GM19239 (cell line): ENCODE measurements at places on chromosomes 12 and 14.

DNA sequence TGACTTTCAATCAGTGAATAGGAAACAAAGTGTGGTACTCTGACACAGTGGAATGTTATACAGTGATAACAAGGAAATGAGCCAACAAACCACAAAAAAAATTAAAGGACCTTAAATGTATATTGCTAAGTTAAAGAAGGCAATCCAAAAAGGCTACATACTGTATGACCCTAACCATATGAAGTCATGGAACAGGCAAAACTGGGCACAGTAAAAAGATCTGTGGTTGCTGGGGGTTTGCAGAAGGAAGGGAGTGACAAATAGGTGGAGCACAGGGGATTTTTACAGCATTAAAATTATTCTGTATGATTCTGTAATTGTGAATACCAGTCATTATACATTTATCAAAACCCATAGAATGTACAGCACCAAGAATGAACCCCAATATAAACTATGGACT is 112.6 kb downstream of the KCNC2 start:
- DNase-seq, result no peak

GRCh38 chr14:97413022-97413539 is 615.9 kb downstream of the VRK1 start:
- no peak for DNase-seq

DNA sequence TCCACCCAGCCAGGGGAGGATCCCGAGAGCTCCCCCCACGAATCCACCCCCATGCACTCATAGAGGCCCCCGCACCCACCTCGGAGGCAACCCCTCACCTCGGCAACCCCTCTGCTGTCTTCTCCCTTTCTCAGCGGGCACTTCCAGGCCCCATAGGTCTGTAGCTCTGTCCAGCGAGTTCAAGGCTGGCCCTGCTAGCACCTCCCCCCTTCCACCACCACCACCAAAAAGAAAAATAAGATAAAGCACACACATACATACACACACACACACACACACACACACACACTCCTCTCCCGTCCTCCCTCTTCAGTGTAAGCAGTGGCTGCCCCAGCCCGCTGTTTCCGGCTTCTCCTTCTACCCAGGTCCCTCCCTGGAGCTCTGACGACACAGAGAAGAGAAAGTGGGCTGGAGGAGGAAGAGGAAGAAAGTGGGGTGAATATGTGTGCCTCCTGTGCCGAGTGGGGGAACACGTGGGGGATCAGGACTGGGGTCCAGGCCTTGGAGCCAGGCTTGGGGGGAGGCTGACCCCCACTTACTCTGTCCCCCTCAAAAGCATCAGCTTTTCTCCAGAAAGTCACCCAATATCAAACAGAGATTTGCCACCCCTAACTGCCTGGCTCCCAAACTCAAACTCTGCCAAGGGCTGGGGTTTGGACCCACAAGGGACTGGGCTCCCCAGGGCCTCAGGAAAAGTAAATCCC is at the start of gene STAT6:
TSS of gene STAT6 (minus strand) at position 332 of the 704 bp plus-strand sequence. CDS start 3,084 bp downstream, outside the sequence.
- DNase-seq, result peak; percentile 65

DNA sequence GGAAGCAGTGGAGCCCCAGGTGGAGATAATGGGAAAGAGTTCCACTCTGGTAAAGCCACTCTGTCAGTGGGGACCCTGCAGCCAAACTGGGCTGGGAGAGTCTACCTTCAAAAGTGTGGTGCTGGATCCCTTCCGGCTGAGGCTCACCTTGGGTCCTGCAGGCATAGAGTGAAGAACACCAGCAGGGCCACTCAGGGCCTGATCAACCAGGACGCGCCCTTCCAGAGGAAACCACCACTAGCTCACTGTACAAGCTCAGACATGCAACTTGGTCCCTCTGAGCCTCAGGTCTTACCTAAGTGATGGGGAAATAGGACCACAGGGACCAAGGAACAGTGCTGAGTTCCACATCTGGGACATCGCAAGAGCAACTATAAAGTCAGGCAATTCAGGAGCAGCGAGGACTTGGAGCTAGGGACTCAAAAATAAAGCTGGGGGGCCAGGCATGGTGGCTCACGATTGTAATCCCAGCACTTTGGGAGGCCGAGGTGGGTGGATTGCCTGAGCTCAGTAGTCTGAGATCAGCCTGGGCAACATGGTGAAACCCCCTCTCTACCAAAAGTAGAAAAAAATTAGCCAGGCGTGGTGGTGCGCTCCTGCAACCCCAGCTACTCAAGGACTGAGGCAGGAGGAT is 5.9 kb upstream of the PRPH start:
- no peak for DNase-seq

DNA sequence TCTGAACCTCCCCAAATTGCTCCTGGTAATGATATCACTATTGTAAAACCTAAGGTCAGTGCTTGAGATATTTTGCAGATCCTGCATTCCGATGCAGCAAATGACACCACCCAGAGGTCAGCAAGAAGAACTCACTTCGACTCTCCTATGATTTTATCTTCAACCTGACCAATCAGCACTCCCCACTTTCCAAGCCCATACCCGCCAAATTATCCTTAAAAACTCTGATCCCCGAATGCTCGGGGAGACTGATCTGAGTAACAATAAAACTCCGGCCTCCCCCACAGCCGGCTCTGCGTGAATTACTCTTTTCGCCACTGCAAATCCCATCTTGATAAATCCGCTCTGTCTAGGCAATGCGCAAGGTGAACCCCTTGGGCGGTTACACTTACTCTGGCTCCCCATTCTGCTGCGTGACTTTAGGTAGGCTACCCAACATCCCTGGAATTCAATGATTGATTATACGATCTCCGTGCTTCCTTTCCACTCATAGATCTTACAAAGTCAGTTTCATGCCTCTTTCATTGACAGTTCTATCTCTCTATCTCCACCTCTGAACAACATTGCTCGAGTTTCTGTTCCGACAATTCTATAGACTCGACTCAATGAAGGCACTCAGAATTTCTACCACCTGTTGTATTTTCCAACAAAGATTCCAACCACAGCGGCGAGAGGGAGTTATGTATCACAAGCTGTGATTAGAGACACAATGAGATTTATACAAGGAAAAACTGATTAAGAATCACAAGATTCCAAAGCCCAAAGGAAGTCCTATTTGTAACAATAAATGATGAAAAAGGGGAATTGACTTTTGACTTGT is 939 bp downstream of the NPC2 start:
- no peak for DNase-seq

DNA sequence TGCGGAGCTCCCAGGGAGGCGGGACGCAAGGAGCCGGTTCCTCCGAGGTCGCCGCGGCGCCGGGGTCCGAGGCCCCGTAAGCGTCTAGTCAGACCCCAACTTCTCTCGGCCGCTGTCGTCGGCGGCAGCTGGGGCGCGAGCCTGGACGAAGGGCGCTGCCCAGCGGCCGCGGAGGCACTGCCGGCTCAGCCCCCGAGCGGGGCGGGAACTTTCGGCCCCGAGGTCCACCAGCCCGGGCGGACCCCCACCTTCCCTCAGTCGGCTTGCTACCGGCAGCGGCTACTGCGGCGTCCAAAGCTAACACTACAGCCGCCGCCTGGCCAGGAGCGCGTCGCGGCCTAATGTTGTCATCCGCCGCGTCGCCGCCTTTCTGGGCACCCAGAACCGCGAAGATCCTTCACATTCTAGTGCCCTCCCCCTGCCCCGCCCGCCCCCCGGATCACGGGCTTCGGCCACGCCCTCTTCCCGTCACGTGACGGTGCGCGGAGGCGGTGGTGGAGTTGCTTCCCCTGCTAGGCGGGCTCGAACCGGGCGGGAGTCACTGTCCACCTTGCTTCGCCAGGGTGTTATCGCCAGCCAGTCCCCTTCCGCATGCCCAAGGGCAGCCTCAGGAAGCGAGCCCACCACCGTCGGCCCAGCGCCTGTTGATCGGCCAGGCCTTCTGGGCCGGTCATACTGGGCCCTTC is at the start of gene OSBPL8:
TSS of gene OSBPL8 (minus strand) at position 372 of the 686 bp plus-strand sequence. CDS start 72,220 bp downstream, outside the sequence.
- DNase-seq, result peak; percentile 63

GRCh38 chr14:51205486-51205885 is 34.6 kb upstream of the TMX1 start:
- no peak for DNase-seq

DNA sequence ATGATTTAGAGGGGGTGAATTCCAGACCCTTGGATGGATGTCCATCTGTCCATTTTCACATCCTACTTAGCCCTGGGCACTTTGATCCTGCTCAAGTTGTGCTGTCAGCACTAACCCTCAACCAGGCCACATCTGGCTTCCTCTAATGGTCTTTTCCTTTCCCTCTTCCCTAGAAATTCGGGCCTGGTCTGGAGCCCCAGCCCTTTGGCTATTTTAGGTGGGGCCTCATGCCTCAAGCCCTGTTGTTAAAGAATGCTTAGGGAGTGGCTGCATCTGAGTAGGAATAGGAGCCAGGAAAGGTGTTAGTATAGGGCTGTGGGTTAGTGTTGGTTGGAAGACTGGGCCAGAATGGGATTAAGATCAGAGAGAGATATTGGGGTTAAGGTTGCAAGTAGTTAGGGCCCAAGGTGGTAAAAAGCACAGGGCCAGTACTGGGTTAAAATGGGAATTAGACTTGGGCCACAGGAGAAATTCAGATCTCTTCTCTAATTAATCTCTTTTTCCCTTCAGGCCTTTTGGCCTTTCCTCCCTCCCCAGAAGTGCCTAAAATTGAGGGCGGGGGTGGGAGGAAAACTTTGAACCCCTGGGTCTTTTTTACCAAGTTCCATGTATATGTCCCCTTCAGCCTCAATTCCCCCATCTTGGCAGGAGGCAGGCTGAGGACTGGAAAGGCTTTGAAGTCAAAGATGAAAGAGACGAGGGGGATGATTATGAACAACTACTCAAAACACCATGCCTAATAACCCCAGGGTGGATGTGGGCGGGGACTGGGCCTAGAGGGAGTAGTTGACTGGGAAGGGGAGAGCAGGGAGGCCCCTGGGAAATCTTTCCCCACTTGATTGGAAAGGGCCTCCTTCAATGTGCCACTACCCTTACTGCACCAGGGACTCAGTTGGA is 4.0 kb upstream of the ZNF385A start:
- DNase-seq, result no peak

DNA sequence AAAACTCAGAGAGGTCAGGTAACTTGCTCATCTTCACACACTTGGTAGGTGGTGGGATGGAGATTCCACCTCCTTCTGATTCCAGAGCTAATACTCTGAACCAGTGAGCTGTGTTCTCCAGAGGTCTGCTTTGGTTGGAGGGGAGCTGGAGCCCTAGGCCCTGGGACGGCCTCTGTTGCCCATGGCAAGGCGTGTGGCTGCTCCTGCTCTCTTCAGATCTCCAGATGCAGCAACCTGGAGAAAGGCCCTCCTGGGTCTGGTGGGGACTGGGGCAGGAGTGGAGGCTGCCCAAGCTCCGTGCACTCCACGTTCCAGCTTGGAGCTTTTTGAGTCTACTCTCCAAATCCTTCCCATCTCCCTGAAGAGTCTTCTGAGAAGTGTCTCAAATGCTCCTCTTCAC is 10.7 kb downstream of the CCND2 start:
- no peak for DNase-seq

DNA sequence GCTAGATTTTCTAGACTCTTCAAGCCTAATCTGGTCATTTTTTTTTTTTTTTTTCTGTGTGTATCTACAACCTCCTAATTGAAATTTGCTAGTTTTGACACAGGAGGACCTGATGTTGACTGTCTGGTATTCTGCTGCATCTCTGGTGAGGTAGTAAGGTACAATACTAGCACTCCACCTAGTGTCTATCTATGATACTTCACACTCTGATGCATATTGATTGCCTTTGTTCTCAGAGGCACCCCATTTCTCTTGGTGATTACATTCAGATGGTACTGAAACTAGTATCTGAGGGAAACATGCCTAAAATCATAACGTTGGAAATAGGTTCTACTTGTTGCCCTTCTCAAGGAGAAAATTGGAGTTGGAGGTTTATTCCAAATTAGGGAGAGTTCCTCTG is 930.5 kb upstream of the NOVA1 start:
- no peak for DNase-seq

GRCh38 chr12:90622431-90622830 is 332.5 kb downstream of the CCER1 start:
- no peak for DNase-seq

DNA sequence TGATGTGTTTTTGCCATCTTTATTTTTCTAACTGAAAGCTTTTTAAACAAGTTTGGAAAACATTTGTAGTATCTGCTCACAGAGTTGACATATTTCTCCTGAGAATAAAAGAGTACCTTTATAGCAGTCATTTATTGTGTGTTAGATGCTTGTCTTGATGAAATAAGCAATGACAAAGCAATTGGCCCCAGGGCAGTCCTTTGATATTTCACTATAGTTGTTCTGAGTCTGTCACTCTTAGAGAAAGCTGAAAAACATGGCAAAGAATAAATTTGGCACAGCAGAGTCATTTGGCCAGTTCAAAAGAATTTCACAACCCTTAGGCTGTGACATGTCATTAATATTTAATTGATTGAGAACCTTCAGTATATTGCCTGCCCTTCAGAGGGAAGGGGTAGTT is 166.2 kb downstream of the PTPRO start:
- DNase-seq, result no peak

GRCh38 chr14:94045563-94046345 is 19.6 kb downstream of the OTUB2 start:
- DNase-seq, result no peak

DNA sequence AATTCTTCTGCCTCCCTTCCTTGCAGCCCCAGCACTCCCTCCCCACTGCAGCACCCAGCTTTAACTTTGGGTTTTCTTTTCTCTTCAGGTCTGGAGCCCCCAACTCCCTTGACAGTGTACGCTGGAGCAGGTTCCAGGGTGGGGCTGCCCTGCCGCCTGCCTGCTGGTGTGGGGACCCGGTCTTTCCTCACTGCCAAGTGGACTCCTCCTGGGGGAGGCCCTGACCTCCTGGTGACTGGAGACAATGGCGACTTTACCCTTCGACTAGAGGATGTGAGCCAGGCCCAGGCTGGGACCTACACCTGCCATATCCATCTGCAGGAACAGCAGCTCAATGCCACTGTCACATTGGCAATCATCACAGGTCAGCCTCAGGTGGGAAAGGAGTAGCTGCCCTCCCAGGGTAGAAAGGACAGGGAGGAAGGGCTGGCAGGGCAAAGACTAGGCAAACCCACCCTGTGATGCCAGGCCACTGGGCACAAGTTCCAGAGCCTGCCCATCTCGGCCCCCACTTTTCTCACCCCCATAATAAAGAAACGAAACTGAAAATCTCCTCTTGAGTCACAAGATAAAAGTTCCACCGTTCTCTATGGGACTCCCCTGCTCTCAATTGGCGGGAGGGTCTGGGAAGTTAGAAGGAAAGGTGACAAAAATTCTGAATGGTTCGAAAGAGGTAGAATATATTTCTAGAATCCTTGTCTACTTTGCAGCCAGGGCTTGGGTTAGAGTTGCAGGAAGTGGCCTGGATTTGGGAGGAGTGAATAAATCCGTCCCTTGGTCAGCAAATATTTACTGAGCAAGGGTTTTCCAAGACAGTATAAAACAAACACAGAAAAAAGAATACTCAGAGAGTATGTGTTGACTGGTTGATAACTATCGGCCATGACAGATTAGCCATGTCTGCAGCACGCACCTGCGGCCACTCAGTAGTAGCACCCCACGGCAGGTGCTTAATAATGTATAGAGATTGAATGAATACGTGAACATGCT is 3.2 kb downstream of the LAG3 start:
- DNase-seq, result no peak

DNA sequence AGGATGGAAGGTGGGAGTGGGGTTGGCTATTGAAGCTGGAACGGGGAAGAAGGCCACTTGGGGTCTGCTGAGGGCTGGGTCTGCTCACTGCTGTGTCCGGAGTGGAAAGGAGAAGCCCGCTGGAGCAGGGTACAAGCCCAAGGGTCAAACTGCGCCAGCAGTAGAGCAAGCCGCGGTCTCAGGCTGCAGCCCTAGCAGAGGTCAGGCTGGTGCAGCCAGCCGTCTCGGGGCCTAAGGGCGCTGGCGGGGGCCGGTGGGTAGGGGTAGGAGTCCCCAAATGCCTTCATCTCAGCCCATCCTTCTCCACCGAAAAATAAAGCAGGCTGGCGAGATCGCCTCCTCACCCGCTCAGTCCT is 718 bp upstream of the JDP2 start:
- peak; percentile 39 for DNase-seq

- DNase-seq, result no peak
Measured at GRCh38 chr14:23385642-23386265, 8.9 kb downstream of the CMTM5 start.
